ENCODE measurements at places on chromosomes 7 and 10.

GRCh38 chr7:110775046-110775445 is 315.9 kb upstream of the LRRN3 start:
- peak; percentile 24 for DNase-seq

GRCh38 chr7:1512781-1513656 is 8.8 kb upstream of the INTS1 start:
- no peak for DNase-seq

DNA sequence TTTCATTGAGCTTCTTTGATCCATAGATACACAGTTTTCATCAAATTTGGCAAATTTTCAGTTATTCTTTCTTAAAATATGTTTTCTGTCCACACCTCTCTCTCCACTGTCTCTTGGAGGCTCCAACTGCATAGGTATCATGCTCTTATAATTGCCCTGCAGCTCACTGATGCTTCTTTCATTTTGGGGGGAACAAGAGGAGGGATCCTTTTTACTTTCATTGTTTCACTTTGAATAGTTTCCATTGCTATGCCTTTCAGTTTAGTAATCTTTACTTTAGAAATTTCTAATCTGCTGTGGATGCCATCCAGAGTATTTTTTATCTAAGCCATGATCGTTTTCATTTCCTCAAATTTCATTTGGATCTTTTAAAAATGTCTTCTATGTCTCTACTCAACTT is 32.9 kb downstream of the KBTBD2 start:
- DNase-seq: no peak

- no peak for DNase-seq
Measured at GRCh38 chr7:128396357-128396756, 13.4 kb downstream of the IMPDH1 start.

All from fibroblast of skin of left quadriceps (primary cell).